ENCODE measurements at places on chromosomes 12 and 14.

DNA sequence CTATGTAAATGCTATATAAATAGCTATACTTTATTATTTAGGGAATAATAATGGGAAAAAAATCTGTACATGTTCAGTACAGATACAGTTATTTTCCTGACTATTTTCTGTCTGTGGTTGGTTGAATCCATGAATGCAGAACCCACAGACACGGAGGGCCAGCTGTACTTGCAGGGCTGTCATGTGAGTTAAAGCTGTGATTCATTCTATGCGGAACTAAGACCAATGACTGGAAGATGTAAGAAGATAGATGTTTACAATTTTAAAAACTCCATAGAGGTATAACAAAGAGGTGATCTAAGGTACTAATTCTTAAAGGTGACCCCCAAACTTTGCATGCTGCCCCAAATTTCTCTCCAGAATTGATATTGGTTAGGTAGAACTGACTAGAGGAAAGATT, 14.6 kb downstream of the PCNX4 start:
- DNase-seq = no peak

DNA sequence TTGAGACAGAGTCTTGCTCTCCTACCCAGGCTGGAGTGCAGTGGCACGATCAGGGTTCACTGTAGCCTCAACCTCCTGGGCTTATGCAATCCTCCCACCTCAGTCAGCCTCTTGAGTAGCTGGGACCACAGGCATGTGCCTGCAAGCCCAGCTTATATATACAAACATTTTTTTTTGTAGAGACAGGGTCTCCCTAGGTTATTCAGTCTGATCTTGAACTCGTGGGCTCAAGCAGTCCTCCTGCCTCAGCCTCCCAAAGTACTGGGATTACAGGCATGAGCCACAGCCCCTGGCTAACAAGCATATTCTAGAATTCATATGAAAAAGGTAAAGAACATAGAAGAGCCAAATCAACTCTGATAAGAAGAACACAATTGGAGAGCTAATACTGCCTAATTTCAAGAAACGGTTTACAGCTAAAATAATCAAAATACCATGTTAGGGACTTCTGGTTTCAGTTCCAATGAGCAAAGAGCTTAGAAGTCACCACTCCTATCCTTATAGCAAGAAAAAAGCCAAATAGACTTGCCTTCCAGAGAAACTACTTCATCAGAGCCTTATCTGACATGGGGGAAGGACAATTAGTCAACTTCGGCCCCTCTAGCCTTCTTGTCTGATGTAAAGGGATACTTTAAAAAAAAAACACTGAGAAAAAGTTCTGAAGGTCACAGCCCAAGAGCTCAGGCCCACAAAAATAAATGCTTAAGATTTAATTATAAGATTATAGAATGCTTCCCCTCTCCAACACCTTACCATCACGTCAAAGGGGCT, 37.6 kb downstream of the TMEM116 start:
- DNase-seq = no peak

GRCh38 chr12:6494258-6494743, 399 bp downstream of the NCAPD2 start:
- DNase-seq = no peak

DNA sequence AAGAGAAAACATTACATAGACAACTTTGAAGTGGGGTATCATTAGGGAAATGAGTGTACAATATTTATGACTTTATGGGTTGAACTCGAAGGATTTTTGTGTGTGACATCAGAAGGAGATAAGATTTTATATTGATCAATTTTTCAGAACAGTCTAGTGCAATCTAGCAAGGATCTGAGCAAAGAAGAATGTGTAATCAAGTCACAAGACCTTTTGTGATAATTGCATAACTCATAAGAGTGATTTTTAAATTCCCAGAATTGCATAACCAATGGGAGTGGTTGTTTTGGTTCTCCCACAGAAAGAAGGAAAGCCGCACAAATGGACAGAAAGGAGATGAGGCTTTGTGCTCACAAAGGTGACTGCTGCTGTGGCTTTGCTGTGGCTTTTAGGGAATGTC, 441.8 kb upstream of the FLRT2 start:
- no peak for DNase-seq

DNA sequence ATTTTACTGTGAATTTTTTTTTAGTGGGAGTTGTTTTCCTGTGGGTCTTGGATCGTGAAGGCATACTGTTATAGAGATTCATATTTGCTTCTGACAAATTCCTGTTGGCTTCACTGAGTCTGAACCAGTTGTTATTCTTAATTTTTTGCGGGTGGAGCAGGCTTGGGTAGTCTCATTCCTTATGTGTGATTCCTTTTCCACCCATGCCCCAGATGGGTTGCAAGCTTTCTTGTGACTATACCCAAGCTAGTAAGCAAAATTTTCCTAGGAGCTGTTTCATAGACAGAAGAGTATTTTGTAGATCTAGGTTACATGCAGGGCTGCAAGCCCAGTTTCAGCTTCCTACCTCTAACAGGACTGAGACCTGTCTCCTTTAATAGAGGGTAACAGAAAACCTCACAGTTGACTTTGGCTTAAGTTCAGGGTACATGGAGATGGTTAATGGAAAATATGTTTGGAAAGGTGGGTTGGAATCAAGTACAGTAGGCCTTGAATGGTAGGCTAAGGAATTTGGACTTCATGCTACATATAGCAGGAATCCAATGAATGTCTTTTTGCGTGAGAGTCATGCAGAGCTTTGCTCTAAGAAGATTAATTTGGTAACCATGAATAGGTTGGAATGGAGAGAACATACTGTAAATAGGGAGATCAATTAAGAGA, 29.0 kb downstream of the TRMT5 start:
- DNase-seq = no peak

DNA sequence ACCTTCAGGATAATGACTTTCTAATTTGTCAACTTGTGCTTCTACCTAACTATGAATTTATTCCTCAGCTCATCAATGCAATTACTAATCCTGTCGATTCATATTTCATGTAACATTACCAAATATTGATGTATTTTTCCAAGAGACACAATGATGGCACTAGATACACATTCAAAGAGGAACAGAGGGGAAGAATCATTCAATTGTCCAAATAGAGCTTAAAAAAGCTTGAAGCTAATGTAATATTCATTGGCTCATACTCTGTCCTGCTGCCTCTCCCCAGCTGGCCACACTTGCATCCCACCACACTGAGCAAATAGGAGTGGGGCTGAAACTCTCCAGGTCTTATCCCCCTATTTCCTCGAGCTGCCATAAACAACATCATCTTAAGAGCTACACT, 9.3 kb downstream of the TESPA1 start:
- no peak for DNase-seq

DNA sequence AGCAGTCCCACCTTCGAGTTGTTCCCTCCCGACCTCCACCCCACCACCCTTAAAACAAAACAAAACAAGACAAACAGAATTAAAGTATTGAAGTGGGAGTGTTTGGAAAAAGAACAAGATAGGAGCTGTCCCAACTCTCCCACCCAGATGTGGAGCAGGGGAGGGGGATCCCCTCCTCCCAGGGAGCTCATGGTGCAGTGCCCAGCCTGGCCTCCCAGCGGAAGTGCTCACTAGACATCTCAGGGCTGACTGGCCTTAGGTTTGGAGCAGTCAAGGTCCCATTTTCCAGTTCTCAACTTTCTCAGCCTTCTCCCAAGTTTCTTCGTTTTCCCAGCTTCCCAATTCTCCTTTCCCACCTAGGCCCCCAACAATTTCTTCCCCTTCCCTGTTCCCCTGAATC, 2.9 kb downstream of the SP7 start:
- DNase-seq = no peak

GRCh38 chr14:67703997-67704396, 2.3 kb downstream of the RDH12 start:
- DNase-seq = no peak

Measured in NCI-H2081 treated with DMSO at 0.1 percent for 48 hours (cell line).